Substantia nigra (tissue), 51 donors: ENCODE measurements at places on chromosomes 1 and 21.

DNA sequence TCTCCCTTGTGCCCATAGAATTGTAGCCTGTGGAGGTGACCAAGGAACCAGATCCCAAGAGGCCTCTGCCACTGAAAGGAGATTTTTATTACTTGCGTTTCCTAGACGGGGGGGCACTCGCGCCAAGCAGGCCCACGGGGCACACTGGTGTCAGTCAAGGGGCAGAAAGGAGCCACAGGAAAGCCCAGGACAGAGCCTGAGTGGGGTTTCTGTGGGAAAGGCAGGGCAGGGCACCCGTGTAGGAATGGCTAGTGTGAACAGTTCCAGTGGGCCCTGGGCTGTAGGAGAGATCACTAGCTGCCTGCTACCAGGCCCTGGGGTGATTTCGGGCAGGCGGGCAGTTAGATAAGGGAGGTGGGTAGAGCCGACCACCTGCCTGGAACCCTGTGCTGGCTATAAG lies 70.8 kb downstream of the ADARB1 start:
- no peak for DNase-seq

DNA sequence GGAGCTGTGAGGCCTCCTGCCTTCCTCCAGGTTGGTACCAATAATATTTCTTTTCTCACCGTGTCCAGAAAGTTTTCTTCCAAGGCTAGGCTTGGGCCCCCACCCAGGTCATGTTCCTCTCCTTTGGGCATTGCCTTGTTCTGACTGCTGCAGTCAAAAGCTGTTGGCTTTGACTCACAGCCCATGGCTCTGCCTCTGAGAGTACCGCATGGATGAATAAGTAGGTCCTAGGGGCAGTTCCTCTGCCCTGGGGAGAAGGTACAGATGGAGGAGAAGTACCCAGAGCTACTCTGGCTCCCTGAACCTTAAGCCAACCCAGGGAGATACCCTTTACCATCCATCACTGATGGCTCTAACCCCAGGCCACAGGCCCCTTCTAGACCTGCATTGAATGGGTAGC lies 115.0 kb downstream of the NAV1 start:
- no peak for DNase-seq

GRCh38 chr1:19206947-19207346 lies 3.1 kb downstream of the UBR4 start:
- DNase-seq: no peak

- no peak for DNase-seq
Observed at GRCh38 chr1:116445534-116445933, 72.5 kb downstream of the ATP1A1 start.

GRCh38 chr1:38068980-38069340 lies 22.4 kb upstream of the POU3F1 start:
- no peak for DNase-seq

- no peak for DNase-seq
Observed at GRCh38 chr1:56639211-56639610, 5.9 kb upstream of the PRKAA2 start.

GRCh38 chr1:190906206-190906725 lies 428.6 kb upstream of the BRINP3 start:
- DNase-seq: no peak

- DNase-seq: no peak
Observed at GRCh38 chr1:233777566-233777965, 126.9 kb upstream of the SLC35F3 start.

DNA sequence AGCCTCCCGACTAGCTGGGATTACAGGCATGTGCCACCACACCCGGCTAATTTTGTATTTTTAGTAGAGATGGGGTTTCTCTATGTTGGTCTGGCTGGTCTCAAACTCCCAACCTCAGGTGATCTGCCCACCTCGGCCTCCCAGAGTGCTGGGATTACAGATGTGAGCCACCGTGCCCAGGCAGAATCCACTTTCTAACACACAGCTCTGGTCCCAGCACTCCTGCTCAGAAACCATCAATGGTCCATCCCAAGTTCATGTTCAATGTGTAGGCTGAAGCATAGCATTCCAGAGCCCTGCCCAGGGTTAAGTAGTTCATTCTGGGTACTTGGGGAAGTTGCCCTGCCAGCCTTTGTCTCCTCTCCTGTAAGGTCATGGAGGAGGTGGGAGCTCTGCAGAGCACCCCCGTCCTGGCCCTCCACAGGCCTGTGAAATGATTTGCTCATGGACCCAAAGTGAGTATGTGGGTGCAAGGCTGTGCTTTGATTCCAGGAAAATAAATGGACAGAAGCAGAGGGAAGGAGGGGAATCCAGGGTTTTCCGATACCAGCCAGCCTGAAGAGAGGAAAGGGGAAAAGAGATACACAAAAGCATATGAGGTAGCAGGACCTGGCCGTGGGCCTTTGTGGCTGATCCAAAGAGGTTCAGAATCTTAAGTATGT lies 55.2 kb downstream of the NENF start:
- DNase-seq: no peak
